ENCODE measurements at places on chromosomes 5 and 9. TPM values are rescaled to one million over a fixed set of nuclear protein-coding genes. Genes with fewer than 3 reads are reported as not detected.

GRCh38 chr9:100084128-100084453 is 14.7 kb downstream of the ERP44 start:
- no peak overlapping the region for H3K27ac ChIP-seq
- 0 out of 2 replicates have a peak, but pooled peaks cover 6% of the 10 kb centered on the region for H3K4me1 ChIP-seq
- H3K4me3 ChIP-seq: no peak overlapping the region
- no peak for DNase-seq
- H3K36me3 ChIP-seq: no peaks in the 10 kb centered on the region
- no peaks in the 10 kb centered on the region for H3K27me3 ChIP-seq

- H3K27me3 ChIP-seq: no peaks in the 10 kb centered on the region
- H3K4me3 ChIP-seq: no peak overlapping the region
- no peak for DNase-seq
- H3K4me1 ChIP-seq: peaks cover 22% of the 10 kb centered on the region
Observed at GRCh38 chr5:73437101-73437776, 11.3 kb downstream of the FOXD1 start.

GRCh38 chr5:79173626-79174025 is 62.0 kb downstream of the BHMT start:
- peaks cover 41% of the 10 kb centered on the region for H3K4me1 ChIP-seq
- DNase-seq: peak; percentile 9
- no peak overlapping the region for H3K4me3 ChIP-seq
- H3K36me3 ChIP-seq: no peaks in the 10 kb centered on the region

- H3K4me1 ChIP-seq: no peaks in the 10 kb centered on the region
- no peaks in the 10 kb centered on the region for H3K27me3 ChIP-seq
- H3K36me3 ChIP-seq: no peaks in the 10 kb centered on the region
- no peak overlapping the region for H3K4me3 ChIP-seq
Observed at GRCh38 chr5:109953761-109954160, 264.0 kb downstream of the MAN2A1 start.

DNA sequence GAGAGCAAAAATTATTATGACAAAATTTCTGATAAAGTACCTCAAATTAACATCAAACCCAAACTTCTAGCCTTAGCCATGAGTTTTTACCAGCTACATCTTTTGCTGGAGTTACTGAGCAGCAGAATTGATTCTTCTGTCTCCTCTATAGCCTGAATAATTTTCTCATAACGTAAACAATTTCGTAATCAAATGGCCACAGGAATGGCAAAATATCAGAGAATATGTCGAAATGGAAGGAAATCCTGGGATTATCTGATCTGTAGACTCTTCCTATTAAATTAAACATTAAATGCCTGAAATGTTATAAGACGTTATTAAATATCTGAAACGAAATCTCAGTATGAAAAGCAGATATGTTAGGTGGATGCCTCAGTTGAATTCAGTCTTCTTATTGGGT is 41.1 kb downstream of the LURAP1L start:
- no peaks in the 10 kb centered on the region for H3K27me3 ChIP-seq
- peak overlapping the region; percentile 100 for H3K27ac ChIP-seq
- no peaks in the 10 kb centered on the region for H3K36me3 ChIP-seq
- no peak overlapping the region for H3K4me3 ChIP-seq
- peaks cover 33% of the 10 kb centered on the region for H3K4me1 ChIP-seq

- H3K4me3 ChIP-seq: no peak overlapping the region
- DNase-seq: no peak
- no peaks in the 10 kb centered on the region for H3K27me3 ChIP-seq
Observed at GRCh38 chr9:3261484-3261883, 264.3 kb downstream of the RFX3 start.

DNA sequence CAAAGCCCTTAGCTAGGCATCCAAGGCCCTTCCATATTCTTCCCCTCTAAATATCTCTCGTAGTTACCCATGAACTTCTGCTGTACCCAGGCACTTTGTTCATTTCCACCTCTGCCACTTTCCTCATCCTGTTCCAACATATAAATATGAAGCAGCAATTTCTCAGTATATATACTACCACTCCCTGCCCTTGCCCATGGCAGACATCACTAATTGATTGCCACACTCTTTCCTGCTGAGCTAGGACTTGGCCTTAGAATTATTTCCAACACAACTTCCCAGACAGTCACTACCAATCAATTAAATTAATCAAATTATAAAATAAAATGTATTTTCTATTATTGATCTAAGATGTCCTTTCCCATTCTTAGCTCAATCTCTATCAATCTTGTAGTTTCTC is 8.5 kb downstream of the INSYN2B start:
- peak overlapping the region; percentile 88 for H3K27ac ChIP-seq
- no peak overlapping the region for H3K4me3 ChIP-seq
- H3K4me1 ChIP-seq: peaks cover 36% of the 10 kb centered on the region
- no peak for DNase-seq
- H3K36me3 ChIP-seq: no peaks in the 10 kb centered on the region

- H3K4me1 ChIP-seq: peaks cover 8% of the 10 kb centered on the region
- no peaks in the 10 kb centered on the region for H3K27me3 ChIP-seq
- no peak for DNase-seq
- H3K4me3 ChIP-seq: no peak overlapping the region
- H3K36me3 ChIP-seq: 0 out of 2 replicates have a peak, but pooled peaks cover 5% of the 10 kb centered on the region
- H3K27ac ChIP-seq: no peak overlapping the region
Observed at GRCh38 chr5:136675769-136676168, 310.4 kb upstream of the TRPC7 start.

- H3K27me3 ChIP-seq: no peaks in the 10 kb centered on the region
- no peak overlapping the region for H3K27ac ChIP-seq
- peaks cover 13% of the 10 kb centered on the region for H3K4me1 ChIP-seq
- H3K4me3 ChIP-seq: no peak overlapping the region
- DNase-seq: no peak
Observed at GRCh38 chr9:136082496-136083361, 12.4 kb downstream of the NACC2 start.

DNA sequence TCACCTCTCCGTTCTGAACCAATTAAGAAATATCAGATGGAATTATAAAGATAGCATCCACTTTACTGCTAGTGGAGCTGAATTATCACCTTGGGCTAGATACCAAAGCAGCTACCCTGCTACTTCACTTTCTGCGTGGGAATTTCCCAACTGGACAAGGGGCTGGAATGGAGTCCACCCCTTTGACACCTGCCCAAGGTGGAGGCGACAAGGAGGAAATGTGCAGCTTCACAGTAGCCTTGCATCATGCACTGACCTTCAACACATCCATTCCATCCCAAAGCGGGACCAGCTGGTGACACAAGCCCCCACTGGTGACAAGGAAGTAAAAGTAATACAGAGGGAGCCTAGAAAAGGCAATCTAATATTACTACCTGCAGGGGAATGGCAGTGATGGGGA is 30.7 kb downstream of the CTNND2 start:
- no peaks in the 10 kb centered on the region for H3K36me3 ChIP-seq
- H3K27ac ChIP-seq: no peak overlapping the region
- no peak for DNase-seq
- H3K4me1 ChIP-seq: no peaks in the 10 kb centered on the region

GRCh38 chr9:83287021-83287420 is 224.1 kb upstream of the RASEF start:
- no peaks in the 10 kb centered on the region for H3K36me3 ChIP-seq
- H3K4me1 ChIP-seq: no peaks in the 10 kb centered on the region
- no peak overlapping the region for H3K4me3 ChIP-seq
- DNase-seq: no peak
- H3K27me3 ChIP-seq: no peaks in the 10 kb centered on the region

- no peak for DNase-seq
- peaks cover 9% of the 10 kb centered on the region for H3K36me3 ChIP-seq
- H3K4me3 ChIP-seq: no peak overlapping the region
- no peaks in the 10 kb centered on the region for H3K27me3 ChIP-seq
Observed at GRCh38 chr5:123611406-123611709, 99.4 kb downstream of the CSNK1G3 start.

- no peak overlapping the region for H3K4me3 ChIP-seq
- no peaks in the 10 kb centered on the region for H3K4me1 ChIP-seq
- H3K27me3 ChIP-seq: no peaks in the 10 kb centered on the region
- no peaks in the 10 kb centered on the region for H3K36me3 ChIP-seq
Observed at GRCh38 chr9:111052791-111053190, 14.5 kb upstream of the LPAR1 start.

DNA sequence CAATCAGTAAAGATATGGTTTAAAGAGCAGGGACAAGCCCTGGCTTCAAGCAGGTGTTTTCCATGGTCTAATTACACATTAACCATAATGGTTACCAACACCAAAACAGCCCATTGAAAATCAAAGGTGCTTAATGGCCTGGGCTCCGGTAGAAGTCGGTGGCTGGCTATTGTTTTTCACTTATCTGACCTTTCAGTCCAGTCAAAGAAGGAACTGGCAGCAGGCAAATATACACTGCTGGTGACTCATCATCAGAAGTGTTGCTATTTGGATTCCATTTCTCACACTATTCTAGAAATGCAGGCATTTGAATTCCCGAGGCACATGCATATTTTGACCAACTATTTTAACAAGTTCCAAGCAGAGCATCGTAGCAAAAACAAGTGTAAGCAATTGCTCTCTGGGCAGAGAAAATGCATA is 26.3 kb upstream of the GABRP start:
- no peak overlapping the region for H3K4me3 ChIP-seq
- H3K27ac ChIP-seq: peak overlapping the region; percentile 74
- no peaks in the 10 kb centered on the region for H3K36me3 ChIP-seq
- no peaks in the 10 kb centered on the region for H3K27me3 ChIP-seq
- peak; percentile 96 for DNase-seq

DNA sequence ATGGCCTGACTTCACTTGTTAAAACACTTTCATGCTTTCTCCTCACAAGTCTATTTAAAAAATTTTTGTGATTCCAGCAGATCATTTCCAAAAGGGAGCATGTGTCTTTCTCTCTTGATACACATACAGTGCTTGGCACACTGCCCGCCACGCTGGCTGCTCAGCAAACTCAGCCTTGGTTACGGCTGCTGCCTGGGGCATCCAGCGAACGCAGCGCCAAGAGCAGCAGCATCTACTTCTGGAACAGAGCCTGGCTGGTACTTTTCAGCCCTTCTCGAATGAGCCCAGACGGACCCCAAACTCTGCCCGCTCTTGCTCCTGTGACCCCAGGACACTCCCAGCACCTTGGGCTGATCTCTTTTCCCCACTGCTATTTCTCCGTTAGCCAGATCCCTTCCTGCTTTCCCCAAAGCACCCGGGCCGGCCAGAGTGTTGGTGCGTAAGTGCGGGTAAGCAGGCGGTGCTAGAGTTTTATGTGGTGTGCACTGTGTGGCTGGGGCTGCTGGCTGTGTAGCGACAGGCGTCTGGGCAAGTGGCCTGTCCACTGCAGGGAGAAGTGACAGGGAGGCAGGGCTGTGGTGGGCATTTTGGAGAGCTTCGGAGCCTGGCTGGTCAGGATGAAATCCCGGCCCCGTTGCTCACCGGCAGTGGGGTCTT is 73.2 kb downstream of the SH3PXD2B start:
- DNase-seq: no peak
- H3K4me1 ChIP-seq: peaks cover 25% of the 10 kb centered on the region
- H3K27me3 ChIP-seq: no peaks in the 10 kb centered on the region

DNA sequence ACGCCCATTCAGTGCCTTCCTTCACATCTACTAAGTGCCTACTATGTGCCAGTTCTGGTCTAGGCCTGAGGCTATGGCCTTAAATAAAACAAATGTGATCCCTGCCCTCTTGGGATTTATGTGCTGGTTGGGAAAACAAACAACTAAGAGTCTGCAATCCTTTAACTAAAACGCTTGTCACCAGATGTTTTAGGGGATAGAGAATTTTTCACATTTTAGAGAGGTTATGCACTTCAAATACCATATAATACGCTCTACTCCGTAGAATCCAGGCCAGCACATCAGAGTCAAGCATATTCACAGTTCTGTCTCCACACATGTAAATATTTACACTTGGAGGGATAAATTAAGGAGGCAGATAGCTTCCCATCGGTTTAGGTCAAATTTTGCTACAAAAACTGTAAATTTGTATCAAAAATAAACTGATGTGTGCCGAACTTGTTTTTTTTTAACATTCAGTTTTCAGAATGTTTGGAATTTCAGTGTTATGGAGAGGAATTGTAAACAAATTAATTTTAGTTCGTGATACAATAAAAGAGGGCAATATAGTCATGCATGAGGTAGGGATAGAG is 22.0 kb upstream of the ADRA1B start:
- no peak for DNase-seq
- H3K4me3 ChIP-seq: no peak overlapping the region
- no peak overlapping the region for H3K27ac ChIP-seq
- no peaks in the 10 kb centered on the region for H3K27me3 ChIP-seq

DNA sequence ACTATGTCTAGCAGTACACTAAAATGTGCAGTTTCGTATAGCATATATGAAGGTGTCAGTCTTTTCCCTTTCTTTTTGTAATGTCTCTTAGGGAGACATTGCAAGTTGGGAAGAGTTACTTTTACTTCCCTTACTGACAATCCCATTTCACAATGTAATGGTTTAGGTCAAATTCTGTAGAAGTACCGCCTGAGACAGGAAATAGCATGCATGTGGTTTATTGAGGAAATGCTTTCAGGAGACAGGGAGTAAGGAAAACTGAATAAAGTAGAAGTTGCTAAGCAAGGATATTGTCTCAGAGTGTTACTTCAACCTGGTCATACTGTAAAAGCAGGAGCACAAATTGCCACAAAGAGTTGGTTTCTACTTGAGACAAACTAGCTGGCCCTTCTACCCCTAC is 32.1 kb upstream of the MSANTD3 start:
- no peak overlapping the region for H3K4me3 ChIP-seq
- H3K4me1 ChIP-seq: no peaks in the 10 kb centered on the region
- H3K36me3 ChIP-seq: no peaks in the 10 kb centered on the region

DNA sequence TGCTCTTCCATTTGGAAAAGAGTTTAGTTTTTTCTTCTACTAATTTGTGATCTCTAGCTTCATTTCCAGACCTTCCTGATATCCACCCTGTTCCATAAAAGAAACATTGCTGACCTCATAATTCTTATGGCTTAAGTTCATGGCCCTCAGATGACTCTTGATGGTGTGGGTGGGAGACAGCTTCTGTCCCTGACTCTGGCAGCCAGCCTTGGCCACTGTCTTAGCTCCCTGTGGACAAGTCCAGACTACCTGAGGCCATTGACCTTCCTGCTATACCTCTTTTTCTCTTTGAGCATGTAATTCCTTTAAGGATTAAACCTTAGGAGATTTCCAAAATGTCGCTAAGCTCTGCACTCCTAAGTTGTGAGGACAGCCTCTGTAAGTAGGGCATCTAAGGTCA is 101.1 kb upstream of the DAP start:
- no peak overlapping the region for H3K4me3 ChIP-seq
- H3K27me3 ChIP-seq: no peaks in the 10 kb centered on the region
- no peaks in the 10 kb centered on the region for H3K4me1 ChIP-seq
- H3K27ac ChIP-seq: no peak overlapping the region

Gene SPATA31D4
- total RNA-seq: not detected

Gene PAEP
- not detected for total RNA-seq

Gene GCNT4
- total RNA-seq: 1.4 TPM

Gene ASS1
- 255 TPM for total RNA-seq

Gene PCDHGA8
- total RNA-seq: not detected

Gene LRRTM2
- total RNA-seq: not detected

Gene MLANA
- total RNA-seq: not detected

Gene PCDHB2
- 4.0 TPM for total RNA-seq

Gene ACOT12
- not detected for total RNA-seq

Gene GFI1B
- not detected for total RNA-seq

Gene RGMB
- total RNA-seq: 14.6 TPM

Gene TXNDC8
- not detected for total RNA-seq

Gene NFIB
- 29.0 TPM for total RNA-seq

All from PC-9 (cell line).